ENCODE measurements at places on chromosomes 4 and X. TPM values are rescaled to one million over a fixed set of nuclear protein-coding genes. Genes with fewer than 3 reads are reported as not detected.

Gene TCEAL6
- not detected for total RNA-seq

Gene ATP1B4
- not detected for total RNA-seq

Gene TLR2
- total RNA-seq = 1.3 TPM

Gene CHIC1
- total RNA-seq = 4.1 TPM

Gene ITM2A
- total RNA-seq = 79.1 TPM

Gene SMPX
- total RNA-seq = 0.62 TPM

Gene TMA16
- total RNA-seq = 11.2 TPM

Gene BMPR1B
- under 0.01 TPM for total RNA-seq

Gene RASL11B
- total RNA-seq = 0.29 TPM

Gene LETM1
- total RNA-seq = 42.3 TPM

Gene EVC2
- 15.4 TPM for total RNA-seq

Gene SLC6A8
- 9.5 TPM for total RNA-seq

Gene RTL3
- 0.41 TPM for total RNA-seq

Gene ENPEP
- total RNA-seq = 22.0 TPM

Gene NRK
- total RNA-seq = 3.8 TPM

Gene ADH7
- total RNA-seq = not detected

Gene GLUD2
- 0.29 TPM for total RNA-seq

Gene SMIM31
- not detected for total RNA-seq

Gene UGT2B11
- total RNA-seq = not detected

Gene CPE
- total RNA-seq = 116 TPM

Gene MSX1
- total RNA-seq = 19.7 TPM

Gene ADAM29
- not detected for total RNA-seq

Gene DSPP
- total RNA-seq = not detected

Gene TRPC3
- total RNA-seq = 0.77 TPM

Gene EFHC2
- total RNA-seq = 0.59 TPM

Gene HAND2
- total RNA-seq = 77.6 TPM

Gene FGFBP2
- not detected for total RNA-seq

Gene VSIG1
- total RNA-seq = not detected

Gene ABHD18
- 4.7 TPM for total RNA-seq

Gene PLXNB3
- 1.5 TPM for total RNA-seq

Gene DUSP21
- total RNA-seq = not detected

Gene CCDC158
- total RNA-seq = not detected

Gene NEIL3
- not detected for total RNA-seq

Gene MAGEA9B
- total RNA-seq = not detected

Gene EMD
- total RNA-seq = 67.6 TPM

Gene IL2
- not detected for total RNA-seq

Gene SLC10A4
- total RNA-seq = 0.24 TPM
